ENCODE measurements at places on chromosomes 12 and 14.
A peak's percentile ranks its signal among the peaks of the same experiment; 100 is the strongest.

GRCh38 chr12:109310247-109311125, 1.4 kb upstream of the FOXN4 start:
- peak; percentile 33 for DNase-seq

- DNase-seq: no peak
Observed at GRCh38 chr12:50901685-50902113, 50.6 kb upstream of the HIGD1C start.

- peak; percentile 20 for DNase-seq
Observed at GRCh38 chr12:79687711-79688260, 3.0 kb downstream of the PAWR start.

GRCh38 chr14:103731481-103731880, 15.9 kb downstream of the ZFYVE21 start:
- DNase-seq: no peak

DNA sequence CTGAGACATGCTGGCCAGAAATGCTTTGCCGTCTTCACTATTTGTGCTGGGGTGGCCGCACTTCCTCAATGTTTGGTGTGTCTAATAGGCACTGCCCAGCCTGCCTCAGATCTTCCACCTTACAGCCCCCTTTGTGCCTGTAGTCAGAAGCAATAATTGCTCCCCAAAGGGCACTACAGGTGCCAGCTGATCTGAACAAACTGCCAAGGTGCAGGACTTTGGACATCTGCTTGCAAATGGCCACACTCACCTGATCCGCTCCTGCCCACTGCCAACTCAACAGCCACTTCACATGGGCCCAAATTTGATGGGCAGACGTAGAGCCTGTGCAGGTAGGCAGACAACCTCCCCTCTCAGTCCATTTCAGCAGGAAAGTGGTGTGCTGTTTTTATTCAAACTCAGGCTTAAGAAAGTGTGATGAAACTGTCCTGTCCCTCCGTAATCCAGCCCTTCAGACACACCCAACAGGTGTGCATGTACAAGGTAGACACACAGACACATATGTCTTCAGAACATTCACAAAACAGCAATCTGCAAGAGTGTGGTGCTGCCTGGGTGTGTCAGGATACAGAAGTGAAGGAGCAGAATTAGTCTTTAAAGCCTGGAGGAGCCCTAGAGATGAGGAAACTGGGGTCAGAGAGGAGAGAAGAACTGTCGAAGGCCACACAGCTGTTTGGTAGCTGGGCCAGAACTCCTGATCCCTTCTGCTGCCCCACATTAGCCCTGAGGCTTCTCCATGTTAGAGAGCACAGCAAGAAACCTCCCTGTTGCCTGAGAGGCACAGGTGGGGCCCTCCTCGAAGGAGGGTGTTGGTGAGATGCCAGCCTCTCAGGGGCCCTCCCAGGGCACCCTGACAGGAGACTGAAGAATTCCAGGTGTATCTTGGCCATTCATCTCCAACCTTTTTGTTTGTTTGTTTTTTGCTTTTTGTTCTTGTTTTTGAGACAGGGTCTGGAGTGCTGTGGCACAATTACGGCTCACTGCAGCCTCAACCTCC, 4.4 kb upstream of the KRT75 start:
- DNase-seq: no peak

DNA sequence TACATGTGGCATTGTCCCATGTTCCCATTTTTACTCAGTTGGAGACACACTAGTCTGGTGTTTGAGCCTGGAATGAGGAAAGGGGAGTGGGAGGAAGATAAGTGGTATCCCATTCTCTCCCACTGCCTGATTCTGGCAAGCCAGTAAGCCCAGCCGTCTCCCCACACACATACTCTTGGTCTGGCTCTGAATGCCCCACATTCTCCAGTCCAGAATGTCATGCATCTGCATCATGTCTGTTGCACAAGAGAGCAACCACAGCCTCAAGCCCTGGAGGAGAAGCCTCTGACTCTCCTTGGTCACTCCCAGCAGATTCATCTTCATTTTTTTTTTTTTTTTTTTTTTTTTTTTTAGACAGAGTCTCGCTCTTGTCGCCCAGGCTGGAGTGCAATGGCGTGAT, 48.0 kb downstream of the DRAM1 start:
- DNase-seq: no peak

GRCh38 chr14:103532216-103533136, 3.5 kb downstream of the TRMT61A start:
- no peak for DNase-seq

DNA sequence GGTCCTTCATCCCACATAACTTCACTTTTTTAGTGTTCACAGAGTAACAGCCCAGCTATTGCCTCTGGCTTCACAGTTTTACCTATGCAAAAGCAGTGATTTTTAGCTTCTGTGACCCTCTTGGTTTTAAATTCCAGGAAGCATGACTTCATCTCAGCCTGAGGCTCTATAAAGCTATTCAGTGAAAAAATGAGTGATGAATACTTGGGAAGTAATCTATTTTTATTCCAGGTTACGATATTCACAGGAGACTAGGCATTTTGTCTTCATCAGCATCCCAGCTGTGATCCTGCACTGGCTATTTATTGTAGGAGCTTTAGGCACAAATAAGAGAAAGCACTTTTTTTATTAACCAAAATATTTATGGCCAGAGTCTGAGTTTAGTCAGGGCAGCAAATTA, 164.8 kb downstream of the SNAPC1 start:
- DNase-seq: no peak

DNA sequence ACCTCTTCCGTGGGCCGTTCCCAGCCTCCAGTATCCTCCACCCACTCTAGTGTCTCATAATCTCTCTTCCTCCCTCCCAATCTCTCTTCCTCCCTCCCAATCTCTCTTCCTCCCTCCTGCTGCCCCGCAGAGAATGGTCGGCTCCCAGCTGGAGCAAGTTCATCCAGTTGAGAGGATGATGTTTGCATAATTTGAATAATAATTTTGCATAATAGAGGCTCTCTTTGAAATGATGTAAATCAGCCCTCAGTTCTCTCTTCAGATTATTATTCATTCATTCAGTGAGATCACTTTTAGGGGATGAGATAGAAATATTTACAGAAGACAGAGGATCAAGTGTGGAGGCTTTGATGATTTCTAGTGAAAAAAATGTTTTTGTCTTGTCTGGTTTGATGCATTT, 125.0 kb downstream of the PTPN11 start:
- DNase-seq: no peak

DNA sequence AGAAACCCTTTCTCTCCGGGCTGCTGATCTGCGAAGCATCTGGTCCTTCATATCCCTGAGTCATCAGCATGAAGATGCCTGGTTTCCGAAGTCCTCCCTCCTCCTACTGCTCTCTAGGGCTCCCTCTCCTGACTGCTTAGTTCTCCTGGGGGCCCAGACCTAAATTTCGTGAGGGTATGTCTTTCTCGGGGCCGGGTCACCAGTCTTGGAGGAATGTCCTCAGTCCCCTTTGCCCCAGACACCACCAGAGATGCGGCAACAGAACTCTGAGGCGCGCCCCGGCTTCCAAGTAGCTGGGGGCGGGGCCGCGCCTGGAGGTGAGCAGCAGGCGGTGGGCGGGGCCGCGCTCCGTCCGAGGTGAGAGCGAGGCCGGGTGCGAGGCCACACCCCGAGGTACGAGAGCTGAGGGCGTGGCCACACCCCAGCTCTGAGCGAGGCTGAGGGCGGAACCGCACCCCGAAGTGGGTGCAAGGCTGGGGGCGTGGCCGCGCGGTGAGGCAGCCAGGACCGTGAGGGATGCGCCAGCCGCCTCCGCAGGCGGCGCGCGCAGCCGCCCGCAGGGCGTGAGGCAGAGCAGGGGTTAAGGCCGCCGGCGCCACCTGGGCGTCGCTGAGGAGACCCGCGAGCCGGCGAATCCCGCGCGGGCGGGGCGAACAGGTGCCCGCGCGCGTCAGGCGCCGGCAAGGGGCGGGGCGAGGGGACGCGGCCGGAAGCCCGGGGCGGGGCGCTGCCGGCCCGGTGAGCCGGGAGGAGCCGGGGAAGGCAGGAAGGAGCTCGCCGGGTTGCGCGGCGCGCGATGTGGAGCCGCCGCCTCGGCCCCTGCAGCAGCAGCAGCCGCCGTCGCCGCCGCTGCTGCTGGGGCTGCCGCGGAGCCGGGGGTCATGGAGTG, at the start of gene BICDL1:
Gene BICDL1, plus strand, starts transcription at position 765 of the 889 bp plus-strand sequence. CDS start 633 bp downstream, outside the sequence.
- DNase-seq: peak; percentile 98

GRCh38 chr12:92408072-92408900, 262.6 kb upstream of the BTG1 start:
- DNase-seq: peak; percentile 21

- no peak for DNase-seq
Observed at GRCh38 chr14:104419865-104420505, 159.6 kb upstream of the C14orf180 start.

DNA sequence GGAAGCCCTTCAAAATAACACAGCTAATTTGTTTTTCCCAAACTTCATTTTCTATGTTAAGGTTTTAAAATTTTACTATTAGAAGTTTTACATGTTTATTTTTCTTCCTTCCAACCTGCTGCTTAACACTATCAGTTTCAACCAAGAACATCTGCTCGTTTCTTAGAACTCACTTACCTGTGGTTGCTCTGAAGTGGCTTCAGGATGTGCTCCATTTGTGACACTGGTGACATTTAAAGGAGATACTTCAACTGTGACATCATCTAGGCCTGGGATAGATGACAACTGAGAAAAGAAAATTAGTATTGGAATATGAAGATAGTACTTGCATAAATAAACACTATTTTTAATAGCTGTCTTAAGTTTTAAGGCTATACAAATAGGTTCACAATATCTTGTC, 17.9 kb downstream of the WASHC3 start:
- no peak for DNase-seq

DNA sequence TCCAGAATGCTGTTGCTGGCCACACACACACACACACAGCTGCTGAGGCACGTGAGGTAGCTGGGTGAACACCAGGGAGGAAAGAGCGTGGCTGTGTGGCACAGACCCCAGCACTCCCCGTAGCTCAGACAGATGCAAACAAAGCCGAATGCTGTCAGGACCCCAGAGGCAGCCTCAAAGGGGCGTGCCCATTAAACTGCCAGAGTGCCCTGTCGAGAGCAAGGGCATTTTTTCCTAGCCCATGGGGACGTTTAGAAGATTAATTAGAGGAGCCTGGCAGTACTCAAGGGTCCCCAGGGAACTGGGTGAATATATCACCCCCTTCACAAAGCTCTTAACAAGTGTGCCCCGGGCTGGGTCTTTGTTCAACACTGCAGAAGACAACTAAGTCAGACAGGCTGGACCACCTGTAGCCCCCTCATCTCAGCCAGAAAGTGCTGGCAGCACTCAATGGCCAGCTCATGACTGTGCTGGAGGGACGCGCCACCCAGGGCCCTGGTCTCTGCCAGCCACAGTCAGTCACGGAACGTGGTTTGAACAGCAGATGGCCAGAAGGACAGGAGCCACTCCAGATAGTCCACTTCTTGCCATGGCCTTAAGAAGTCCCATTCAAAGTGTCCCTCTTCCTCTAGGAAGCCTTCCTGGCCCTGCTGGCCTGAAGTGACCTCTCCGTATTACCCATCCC, 37.5 kb downstream of the TTC7B start:
- DNase-seq: no peak

DNA sequence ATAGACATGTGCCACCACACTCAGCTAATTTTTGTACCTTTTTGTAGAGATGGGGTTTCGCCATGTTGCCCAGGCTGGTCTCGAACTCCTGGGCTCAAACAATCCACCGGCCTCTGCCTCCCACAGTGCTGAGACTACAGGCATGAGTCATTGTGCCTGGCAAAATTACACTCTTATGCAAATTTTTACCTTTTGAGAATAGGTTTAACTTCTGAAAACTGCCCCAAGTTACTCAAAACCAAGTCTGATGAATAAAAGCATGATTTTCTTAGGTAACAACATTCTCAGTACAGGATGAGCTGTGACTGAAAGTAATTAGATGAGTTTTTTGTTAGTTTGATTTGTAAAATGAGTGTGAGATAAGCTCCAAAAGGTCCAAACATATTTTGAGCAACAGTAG, 166.0 kb downstream of the RPS29 start:
- DNase-seq: no peak

DNA sequence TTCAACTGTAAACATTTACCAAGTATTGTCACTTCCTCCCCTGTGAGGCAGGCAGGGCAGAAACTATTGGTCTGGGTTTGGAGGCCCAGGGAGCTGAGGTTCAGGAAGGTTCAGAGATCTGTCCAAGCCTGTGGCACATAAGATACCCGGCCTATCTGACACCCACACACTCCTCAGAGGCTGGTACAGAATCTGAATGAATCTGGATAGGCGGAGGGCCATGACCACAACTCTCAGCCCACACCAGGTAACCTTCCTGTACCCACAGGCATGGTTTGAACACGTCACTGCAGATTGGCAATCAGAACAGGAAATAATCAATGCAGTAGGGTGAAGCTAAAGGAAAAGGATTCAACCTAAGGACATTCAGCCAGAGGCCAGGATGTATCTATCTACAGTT, 92.8 kb upstream of the TMCC3 start:
- no peak for DNase-seq

DNA sequence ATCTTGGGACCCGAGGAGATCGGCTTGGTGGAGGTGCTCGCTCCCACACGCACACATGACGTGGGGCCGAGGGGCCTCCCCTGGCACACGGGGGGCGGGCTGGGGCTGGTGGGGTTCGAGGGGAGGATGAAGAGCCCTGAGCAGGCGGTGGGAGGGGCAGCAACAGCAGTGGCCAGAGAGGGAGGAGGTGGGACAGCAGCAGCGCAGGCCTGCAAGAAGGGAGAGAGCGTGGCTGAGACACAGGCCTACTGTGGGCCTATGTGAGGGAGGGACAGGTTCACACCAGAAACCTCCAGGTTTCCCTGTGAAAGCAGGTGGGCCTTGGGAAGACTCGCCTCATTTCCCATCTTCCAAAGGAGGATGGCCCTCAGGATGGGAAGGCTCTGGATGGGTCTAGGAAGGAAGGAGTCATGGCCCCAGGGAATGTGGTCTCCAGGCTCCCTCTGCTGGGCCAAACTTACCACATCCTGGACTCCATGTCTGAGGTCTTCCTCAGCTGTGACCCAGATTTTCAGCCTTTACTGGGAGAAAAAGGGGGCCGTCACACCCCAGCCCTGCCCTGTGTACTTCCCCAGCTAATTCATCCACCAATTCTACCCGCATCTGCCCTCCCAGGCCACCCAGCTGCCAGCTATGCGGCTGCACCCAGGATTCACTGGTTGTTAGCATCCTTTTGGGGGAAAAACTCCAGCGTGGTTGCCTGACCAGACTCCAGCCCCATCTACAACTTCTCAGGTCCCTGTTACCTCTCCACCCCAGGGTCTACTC, 2.8 kb downstream of the PIANP start:
- peak; percentile 51 for DNase-seq

GRCh38 chr12:26126340-26127284, 1.8 kb upstream of the BHLHE41 start:
- DNase-seq: peak; percentile 93

- DNase-seq: no peak
Observed at GRCh38 chr14:38789805-38790204, 313.2 kb downstream of the SEC23A start.

DNA sequence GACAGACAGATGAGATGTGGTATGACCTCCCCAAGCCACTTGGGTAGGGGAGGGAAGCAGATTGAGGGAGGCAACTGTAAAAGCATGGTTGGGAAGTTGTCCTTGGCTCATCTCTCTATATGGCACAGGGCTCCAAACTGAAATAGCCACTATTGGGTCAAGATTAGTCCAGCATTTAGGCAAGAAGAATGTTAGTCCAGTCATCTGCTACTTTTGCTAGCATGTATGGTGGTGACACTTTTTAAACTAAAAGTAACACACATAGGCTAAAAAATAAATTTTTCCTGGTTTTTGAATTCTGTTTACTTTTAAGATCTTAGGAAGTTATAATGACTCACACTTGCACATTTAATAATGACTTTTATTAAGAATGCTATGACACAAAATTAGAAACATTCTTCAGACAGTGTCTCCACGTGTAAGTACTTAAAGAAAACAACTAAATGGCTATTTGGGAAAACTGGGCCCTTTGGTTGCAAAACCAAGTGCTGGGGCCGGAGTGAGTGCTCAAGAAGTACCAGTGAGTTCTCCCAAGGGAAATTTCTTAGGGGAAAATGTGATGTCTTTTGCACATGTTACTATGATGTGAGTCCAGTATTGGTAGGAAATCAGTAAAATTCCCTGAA, 179.1 kb upstream of the HIF1A start:
- no peak for DNase-seq
